ENCODE measurements at places on chromosomes 3 and 15. TPM values are rescaled to one million over a fixed set of nuclear protein-coding genes. Genes with fewer than 3 reads are reported as not detected.

The DPPA2 gene
- total RNA-seq, result not detected

The CKMT1B gene
- total RNA-seq, result 3.9 TPM

The ILDR1 gene
- total RNA-seq, result 0.49 TPM

The ZNF502 gene
- 6.8 TPM for total RNA-seq

The CCR8 gene
- not detected for total RNA-seq

The CCDC33 gene
- 0.20 TPM for total RNA-seq

The ERC2 gene
- total RNA-seq, result 2.5 TPM

The ST6GAL1 gene
- 16.7 TPM for total RNA-seq

The GOLGA6L9 gene
- 3.7 TPM for total RNA-seq

The CNTN4 gene
- total RNA-seq, result 24.4 TPM

The DUOXA2 gene
- not detected for total RNA-seq

The CELF6 gene
- 1.3 TPM for total RNA-seq

The MAN2A2 gene
- total RNA-seq, result 22.5 TPM

The EAF2 gene
- 10.0 TPM for total RNA-seq
